ENCODE measurements at places on chromosomes 2 and 18.

DNA sequence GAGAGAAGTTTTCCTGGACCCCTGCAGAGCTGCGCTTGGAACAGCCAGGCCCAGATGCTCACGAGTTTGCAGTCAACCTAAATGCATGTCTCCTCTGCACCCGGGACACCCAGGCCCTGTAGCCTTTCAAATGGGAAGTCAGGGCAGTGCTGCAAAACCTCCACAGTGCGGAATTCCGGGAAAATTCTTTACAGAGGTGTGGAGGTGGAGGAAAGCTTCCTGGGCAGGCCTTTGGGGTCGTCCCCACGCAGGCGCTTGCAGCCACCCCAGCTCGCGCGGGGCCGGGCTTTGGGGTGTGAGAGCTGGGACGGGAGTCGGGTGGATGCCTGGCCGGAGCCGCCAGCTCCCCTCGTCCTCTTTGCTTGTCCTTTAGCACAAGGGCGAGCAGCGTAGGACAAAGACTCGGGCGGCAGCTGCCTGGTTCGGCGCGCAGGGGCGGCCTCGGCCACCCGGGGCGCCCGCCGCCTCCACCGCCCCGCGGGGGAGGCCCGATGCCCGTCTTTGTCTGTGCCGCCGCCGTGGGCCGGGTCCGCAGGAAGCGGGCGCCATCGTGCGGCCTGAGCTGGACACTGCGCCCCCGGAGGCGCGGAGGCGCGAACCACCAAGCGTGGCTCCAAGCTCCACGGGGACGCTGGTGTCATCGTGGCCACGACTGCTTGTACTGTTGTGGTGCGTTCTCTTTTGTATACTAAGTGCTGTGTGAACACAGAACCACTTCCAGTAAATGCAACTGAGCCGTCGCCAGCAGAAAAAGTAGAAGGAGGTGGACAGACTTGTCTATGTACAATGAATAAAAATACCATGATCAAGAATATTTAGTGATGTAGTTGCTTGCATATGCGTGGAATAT is 28.2 kb upstream of the BCL11A start:
- DNase-seq, result peak; percentile 54

GRCh38 chr2:177649568-177650518 is 257.3 kb downstream of the AGPS start:
- DNase-seq, result no peak

- DNase-seq, result peak; percentile 98
These were observed 10.6 kb downstream of the DNAJB2 start for GRCh38 chr2:219289537-219290361.

DNA sequence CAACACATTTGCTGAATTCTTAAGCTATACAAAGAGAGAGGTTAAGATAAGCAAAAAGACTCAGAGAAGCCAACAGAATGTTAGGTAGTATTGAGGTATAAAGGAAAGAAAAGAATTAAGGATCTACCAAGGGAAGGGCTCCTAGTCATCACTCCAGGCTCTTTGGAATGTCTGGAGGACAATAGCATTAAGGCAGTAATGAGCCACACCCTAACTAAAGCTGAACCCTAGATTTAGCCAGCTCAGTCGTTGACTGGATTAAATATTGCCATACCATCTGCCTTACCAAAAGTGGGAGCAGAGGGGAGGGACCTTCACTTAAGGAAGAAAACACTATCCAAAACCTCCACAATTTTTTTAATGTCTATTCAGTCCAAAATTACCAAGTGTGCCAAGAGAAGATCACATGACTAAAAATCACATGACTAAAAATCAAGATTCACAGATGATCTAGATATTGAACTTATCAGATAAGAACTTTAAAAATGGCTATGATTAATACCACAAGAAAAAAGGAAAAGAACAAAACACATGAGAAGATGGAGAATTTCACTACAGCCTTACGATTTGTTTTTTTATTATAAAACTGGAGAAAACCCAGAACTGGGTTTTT is 59.7 kb downstream of the EXOC6B start:
- peak; percentile 29 for DNase-seq

DNA sequence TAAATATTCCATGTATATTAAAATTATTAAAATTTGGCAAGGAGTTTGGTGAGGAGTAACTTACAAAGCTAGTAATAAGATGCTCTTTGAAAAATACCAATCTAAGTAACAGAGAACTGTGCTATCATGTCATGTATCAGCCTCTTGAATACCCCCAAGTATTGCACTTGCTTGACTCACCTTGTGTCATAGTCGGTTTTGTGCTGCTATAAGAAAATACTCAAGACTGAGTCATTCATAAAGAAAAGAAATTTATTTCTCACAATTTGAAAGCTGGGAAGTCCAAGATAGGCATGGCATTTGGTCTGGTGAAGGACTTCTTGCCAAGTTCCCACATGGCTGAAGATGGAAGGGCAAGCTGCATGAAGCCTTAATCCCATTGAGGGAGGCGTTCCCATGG is 179.2 kb downstream of the MEMO1 start:
- no peak for DNase-seq

- DNase-seq, result no peak
These were observed 39.1 kb downstream of the NTSR2 start for GRCh38 chr2:11630855-11631254.

DNA sequence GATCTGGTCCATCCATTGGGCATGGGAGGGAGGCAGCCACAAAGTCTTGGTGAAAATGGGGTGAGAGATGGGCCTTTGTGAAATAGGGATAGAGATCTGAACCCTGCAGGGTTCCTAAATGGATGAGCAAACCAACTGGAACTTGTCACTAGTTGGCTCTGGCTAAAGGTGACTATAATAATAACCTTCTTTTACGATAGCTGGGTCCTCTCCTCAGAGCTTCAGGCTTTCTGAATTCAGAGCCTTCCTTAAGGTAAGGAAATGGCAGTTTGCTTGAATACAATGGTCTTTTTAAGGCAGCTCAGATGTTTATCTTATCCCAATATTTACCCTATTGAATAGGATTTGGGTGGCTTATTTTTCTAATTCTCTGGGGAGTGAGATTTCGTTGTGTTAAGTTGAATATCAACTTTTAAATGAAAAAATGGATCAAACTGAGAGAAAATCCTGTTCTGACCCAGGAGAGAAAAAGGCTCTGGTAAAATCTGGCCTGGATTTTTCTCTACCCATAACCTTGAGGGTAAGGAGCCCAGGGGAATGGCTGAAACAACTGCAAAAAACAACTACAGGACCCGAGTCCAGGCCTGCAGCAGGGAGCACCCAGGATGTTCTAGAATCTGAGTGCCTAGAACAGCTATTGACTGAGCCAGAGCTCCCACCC is 61.1 kb upstream of the CXCR4 start:
- DNase-seq, result no peak

DNA sequence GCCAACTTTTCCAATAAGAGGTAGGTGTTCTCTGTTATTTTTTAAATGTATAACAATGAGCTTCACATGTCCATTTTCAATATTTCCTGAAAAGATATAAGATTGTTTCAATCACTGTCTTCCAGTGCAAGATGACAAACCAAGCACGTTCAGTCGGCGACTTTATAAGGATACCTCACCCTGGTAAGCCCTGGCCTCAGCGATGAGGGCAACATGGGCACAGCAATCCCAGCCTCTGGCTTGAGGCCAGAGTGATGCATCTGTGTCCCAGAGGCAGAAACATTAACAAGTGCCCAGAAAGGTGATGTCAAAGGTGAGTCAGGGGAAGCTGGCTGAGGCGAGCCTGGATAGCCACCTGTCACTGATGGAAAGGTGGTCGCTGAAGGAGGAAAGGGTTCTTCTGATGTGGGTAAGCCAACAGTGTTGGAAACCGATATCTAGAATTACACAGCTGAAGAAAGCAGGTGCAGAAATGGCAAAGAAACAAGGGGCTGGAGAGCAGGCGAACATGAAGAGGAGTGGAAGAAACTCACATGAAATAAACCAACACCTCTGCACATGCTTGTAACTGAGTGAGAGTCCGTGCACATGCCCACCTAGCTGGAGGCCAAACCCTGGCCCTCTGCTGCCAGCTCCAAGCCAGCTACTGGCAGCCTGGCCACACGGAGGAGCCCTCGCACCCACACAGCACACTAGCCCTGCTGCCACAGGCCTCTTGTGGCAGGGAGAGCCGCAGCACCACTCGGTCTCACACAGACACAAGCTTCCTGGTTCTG is 65.5 kb downstream of the FBXO15 start:
- peak; percentile 24 for DNase-seq

DNA sequence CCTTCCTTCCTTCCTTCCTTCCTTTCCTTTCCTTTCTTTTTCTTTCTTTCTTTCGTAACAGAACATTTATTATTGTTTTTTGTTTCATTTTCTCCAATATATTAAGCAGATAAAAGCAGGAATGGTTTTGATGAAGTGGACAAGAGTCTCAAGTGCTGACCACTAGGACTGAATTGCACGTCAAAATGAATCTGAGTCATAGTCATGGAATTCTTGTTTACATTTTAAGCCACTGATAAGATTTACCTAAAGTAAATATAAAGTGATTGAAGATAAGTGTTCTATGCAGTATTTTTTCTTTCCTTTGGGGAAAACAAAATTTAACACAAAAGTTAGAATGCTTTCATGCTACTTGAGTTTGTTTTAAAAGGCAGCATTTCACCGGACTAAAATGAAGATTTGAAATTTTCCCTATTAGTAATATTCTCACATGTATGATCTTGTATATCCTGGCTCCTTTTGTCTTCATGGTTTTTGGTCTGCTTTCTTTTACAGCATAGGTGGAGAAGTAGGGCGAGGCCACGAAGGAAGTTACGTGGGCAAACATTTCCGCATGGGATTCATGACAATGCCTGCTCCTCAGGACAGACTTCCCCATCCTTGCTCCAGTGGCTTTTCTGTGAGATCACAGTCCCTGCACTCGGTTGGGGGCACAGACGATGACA is 113.5 kb downstream of the NYAP2 start:
- peak; percentile 11 for DNase-seq

DNA sequence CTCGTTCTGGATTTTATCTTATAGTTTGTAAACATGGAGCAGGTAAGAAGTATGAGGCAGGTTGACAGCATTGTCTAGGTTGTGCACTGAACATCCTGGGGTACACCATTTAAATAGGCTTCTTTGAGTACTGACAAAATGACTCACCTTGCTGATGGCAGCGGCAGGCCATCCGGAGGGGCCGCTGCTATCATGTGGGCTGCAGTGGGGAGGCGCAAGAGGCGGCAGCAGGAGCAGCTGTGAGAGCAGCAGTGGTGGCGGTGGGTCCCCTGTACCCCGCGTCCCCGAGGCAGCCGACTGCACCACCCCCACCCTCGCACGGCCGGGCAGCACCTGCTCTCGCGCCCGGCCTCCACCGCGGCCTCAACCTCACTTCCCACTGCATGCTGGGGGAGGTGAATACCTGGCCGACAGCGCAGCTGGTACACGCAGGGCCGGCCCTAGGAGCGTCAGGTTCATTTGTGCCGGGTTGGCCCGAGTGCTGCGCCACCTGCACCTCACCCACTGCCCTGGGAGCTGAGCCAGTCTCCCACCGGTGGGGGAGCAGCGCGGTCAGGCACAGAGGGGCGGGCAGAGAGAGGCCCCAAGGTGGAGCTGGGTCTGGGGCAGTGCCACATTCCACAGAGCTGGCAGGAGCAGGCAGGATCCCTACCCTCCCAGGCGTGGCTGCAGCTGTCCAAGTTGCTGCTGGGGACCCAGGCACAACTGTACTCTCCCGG is 154.5 kb upstream of the RBMS1 start:
- no peak for DNase-seq

GRCh38 chr2:117918608-117919007 is 95.3 kb downstream of the CCDC93 start:
- no peak for DNase-seq

GRCh38 chr18:48572402-48573126 is 33.7 kb downstream of the CTIF start:
- no peak for DNase-seq

Data from fibroblast of pulmonary artery (primary cell).